ENCODE measurements at places on chromosomes 1 and 21.

GRCh38 chr1:156114919-156115513, 505 bp downstream of the LMNA start:
- no peak for DNase-seq

GRCh38 chr21:14995695-14996490, 68.9 kb downstream of the NRIP1 start:
- no peak for DNase-seq

- DNase-seq: no peak
Observed at GRCh38 chr1:42886046-42886739, 39.8 kb downstream of the ZNF691 start.

GRCh38 chr1:165842023-165842670, 14.7 kb downstream of the UCK2 start:
- DNase-seq: no peak

GRCh38 chr1:70720109-70720508, 309.0 kb downstream of the CTH start:
- DNase-seq: no peak

DNA sequence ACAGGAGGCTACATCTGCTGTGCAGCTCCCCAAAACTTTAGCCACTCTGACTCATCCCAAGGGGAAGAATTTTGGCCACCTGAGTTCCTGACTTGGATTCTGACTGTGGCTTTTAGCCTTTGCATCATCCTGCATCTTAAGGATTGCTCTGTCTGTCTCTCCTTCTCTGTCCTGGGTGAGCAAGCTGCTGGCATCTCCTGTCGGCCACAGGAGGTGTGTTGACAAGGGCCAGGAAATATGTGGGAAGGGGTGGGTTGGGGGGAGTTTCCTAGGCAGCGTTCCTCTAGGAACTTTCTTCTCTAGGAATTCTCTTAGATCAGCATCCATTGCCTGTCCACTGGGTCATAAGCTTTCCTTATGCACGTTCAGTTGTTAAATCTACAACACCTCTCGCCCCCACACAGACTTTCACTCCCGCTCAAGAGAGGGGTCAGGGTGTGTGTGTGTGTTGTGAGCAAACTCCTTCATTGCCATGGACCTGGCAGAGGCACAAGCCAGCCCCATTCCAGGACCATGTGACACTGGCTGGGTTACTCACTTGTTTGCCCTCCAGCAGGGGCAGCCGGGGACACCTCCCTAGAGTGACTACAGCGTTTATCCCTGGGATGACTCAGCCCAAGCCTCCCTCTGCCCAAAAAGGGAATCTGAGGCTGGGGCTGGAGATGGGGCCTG, 145.0 kb upstream of the DUSP10 start:
- no peak for DNase-seq

- DNase-seq: no peak
Observed at GRCh38 chr1:234515821-234516241, 36.9 kb upstream of the TARBP1 start.

DNA sequence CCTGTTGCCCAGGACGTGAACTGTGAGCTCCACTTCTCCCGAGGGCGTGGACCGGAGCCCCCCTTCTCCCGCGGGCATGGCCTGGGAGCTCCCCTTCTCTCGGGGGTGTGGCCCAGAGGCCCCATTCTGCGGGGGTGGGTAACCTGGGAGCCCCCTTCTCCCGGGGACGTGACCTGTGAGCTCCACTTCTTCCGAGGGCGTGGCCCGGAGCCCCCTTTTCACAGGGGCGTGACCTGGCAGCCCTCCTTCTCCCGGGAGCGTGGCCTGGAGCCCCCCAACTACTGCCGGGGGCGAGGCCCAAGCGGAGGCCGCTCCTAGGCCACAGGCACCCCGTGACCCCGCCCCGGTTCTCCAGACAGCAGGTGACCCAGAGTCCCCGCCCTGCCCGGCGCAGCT, 320 bp downstream of the C1orf174 start:
- DNase-seq: no peak

Measured in stimulated activated CD4-positive, alpha-beta T cell treated with anti-CD3 and anti-CD28 coated beads, TNF-alpha, amount 100 ng/mL, for 1 hour (primary cell).